Lung (tissue), 17 donors: ENCODE measurements at places on chromosomes 1 and 21.
A peak's percentile ranks its signal among the peaks of the same experiment; 100 is the strongest.

- DNase-seq = peak; percentile 28
Measured at GRCh38 chr1:155598842-155599331, 11.1 kb upstream of the MSTO1 start.

GRCh38 chr21:35658242-35658641, 402.1 kb downstream of the SETD4 start:
- peak; percentile 24 for DNase-seq

GRCh38 chr1:213268221-213268620, 217.2 kb downstream of the RPS6KC1 start:
- no peak for DNase-seq

- peak; percentile 45 for DNase-seq
Measured at GRCh38 chr1:3135073-3135702, 66.2 kb downstream of the PRDM16 start.

GRCh38 chr1:51345300-51345687, 14.9 kb upstream of the TTC39A start:
- no peak for DNase-seq

DNA sequence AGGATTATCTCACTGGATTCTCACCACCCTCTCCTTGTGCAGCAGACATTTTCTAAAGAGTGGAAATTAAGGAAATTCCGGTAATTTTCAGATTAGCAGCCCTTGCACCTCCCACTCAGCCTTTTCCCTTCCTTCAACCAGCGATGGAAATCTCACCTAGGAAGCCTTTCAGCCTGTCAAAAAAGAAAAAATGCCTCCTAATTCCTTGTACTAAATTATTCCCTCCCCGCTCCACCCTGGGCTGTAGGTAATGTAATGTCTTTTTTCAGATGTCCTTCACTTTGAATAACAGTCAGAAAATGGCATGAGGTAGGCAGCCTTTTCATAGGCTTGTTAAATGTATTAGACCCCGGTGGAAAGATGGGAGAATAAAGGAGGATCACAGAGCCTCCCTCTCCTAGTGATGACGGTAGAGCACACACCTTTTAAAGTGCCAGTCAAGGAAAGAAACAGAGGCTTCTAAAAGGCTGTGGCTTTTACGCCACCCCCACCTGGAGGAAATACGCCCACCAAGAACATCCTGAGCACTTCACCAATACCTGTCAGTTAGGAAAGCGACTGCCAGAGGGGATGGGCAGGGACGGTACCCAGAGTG, 62.8 kb upstream of the NEK2 start:
- no peak for DNase-seq

GRCh38 chr1:112256411-112256810, 139.6 kb upstream of the CTTNBP2NL start:
- peak; percentile 43 for DNase-seq

- no peak for DNase-seq
Measured at GRCh38 chr1:204572923-204573922, 57.0 kb downstream of the MDM4 start.
